Activated T-helper 1 cell treated with Interleukin-2 at 50 U/mL for 16 hours (primary cell): ENCODE measurements at places on chromosomes 2 and 18.

- no peak for DNase-seq
Observed at GRCh38 chr2:237872178-237872887, 12.9 kb downstream of the RAMP1 start.

DNA sequence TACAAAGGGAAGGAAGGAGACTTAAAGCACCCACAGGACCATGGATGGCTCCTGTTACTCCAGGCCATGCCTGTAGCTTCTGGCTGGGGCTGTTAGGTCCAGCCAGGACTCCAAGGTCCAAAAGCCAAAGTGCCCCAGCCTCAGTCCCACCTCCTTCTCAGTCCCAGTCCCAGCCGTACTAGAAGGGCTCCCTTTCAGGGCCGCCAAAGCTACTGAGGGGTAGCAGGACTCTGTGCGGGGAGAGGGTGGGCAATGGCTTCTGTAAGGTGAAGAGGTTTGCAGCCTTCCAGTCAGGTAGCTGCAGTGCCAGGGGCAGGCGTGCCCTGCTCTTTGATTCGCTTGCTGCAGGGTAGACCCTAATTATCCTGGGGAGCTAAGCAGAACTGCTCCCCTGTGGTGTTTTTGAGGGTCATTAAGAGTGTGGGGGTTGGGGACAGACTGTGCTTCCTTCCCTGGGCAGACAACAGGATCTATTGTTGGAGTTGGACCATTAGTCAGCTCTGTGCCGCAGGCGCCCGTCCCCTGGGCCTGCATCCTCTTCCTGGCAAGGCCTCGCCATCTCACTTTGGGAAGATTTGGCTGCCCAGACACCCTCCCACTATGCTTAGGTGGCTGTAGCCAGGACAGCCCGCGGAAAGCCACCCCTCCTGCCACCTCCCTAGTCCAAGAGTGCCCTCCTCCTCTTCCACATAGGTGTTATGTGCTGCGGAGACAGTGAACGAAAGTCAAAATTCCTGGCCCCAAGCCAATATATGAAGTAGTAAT lies 118.8 kb downstream of the ZBTB7C start:
- DNase-seq: no peak

- DNase-seq: no peak
Observed at GRCh38 chr2:45483997-45484396, 127.1 kb downstream of the SRBD1 start.

DNA sequence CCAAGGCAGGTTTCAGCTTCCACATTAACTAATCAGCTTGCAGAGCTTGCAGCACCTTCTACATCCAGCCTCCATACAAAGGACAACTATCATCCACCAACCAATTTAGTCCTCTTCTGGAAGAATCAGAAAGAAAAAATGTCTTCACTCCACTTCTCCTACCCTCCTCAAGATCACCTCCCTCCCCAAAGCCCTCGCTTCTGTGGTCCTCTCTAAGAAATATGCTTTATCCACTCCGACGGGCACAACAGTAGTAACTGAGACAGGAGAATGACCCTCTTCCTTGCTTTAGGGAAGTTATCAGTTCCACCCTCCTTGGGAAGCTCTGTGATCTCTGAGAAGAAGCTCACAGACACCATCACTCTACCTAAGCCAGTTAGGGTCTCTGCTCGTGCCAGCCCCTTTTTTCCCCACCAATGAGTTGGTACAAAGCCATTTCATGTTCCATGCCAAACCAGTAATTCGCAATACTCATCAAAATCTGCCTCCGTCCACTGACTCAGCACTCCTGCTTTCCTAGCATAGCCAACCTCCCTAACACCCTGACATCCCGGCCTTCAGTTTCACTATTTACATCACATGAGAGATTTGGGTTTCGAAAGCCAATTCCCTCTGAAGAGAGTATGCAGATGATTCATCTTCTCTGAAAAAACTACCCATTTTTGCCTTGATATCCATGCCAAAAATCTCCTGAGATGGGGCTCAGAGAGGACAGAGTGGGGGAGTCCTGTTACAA lies 114.1 kb upstream of the PKDCC start:
- DNase-seq: no peak

- DNase-seq: peak; percentile 7
Observed at GRCh38 chr2:71100195-71100964, 29.6 kb downstream of the MCEE start.

DNA sequence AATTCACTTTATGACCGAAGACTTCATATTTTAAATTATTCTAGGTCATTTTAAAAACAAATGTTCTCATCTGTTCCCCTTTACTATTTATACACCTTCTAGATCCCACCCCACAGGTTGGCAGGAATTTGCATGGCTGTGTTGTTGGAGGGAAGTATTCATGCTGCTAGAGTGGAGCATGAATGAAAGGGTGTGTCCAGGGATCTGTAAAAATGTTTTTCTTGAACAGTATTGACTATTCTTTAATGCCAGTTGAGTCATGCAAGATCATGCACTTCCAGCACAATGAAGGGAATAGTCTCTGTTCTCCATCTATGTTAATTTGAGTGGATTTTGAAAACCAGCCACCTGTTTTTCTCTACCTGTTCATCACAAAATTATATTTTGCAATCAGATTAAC lies 52.0 kb upstream of the COL3A1 start:
- no peak for DNase-seq

- DNase-seq: no peak
Observed at GRCh38 chr2:205571360-205571959, 110.8 kb upstream of the NRP2 start.

DNA sequence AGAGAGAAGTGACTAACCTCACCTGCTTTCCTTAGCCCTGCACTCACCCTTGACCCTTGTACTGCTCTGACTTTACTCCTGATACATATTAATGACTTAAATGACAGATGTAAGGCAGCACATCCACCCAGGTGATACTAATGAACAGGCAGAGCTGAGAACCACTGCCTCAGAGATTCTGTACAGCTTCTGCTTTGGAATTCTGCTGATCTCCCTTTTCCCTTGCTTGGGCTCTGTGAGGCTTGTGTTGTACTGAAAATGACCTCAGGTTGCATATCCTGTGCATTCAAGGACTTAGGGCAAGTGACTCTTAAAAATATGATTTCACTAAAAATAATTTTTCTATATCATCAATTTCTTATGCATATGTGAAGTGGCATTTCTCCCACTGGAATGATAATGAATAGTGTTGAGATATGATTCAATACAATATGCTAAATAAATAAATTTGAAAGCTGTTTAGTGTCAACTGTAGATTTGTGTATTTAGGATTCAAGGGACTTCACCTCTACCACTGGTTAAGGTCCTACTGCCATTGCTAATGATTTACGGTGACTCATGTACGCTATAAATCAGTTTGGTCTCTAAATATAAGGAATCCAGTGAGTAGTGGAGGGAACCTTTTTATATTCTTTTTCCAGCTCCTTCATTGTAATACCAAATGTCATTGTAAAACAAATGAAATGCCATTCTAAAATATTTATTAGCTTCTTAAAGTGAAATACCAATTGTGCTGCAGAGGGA lies 328.3 kb downstream of the SOCS6 start:
- no peak for DNase-seq

DNA sequence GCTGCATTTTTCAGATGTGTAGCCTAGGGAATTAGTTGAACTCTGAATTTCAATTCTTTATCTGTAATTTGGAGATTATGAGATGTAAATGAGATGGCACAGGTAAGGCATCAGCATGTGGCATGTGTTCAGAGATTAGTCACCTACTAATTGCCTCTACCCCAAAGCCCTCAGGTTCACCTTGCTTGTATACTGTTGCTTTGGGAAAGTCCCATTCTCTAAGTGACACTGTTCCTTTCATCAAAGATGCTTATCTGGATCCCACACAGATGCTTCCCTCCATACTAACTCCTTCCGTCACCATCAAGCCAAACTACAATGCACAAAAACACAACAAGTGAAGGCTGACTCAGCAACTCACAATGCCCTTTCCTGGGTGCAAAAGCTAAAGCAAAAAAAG lies 143.7 kb downstream of the LRATD1 start:
- no peak for DNase-seq

- DNase-seq: no peak
Observed at GRCh38 chr18:79572848-79573451, 106.7 kb upstream of the CTDP1 start.

DNA sequence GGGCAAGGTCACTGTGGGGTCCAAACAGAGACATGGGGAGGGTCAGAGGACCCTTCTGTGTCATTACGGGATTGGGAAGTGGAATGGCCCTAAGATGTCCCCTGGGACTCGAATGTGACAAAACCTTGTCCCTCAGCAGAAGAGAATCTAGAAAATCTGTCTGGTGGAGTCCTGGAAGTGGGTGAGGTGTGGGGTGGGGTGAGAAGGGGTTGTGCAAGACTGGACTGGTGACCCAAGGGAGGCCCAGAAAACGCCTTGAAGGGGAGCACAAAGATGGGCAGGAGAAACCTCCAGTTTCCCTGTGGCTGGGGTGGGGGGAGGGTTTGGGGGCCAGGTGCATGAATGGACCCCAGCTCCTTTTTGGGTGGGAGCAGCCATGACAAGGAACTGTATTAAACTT lies 79.6 kb downstream of the TCF7L1 start:
- DNase-seq: no peak

DNA sequence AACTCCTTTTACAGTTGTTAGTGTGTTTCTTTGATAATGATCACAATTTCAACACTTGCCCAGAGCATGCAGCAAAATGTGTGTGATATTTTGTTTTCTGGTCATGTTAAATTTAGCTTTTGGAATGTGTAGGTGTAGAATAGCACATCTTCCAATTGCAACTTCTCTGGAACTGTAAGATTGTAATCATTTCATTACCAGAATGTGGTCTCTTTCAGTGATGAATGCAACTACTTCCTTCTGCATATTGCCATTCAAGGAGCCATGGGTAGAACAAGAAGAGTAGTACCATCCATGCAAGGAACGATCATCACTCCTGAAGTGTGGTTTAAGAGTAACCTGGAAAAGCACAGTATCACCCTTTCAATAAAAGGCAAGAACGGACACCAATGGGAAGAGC lies 548.8 kb upstream of the ZNF804A start:
- no peak for DNase-seq

- DNase-seq: no peak
Observed at GRCh38 chr2:96161898-96162297, 16.7 kb upstream of the DUSP2 start.

GRCh38 chr2:26875065-26875634 lies 27.2 kb downstream of the DPYSL5 start:
- DNase-seq: no peak

DNA sequence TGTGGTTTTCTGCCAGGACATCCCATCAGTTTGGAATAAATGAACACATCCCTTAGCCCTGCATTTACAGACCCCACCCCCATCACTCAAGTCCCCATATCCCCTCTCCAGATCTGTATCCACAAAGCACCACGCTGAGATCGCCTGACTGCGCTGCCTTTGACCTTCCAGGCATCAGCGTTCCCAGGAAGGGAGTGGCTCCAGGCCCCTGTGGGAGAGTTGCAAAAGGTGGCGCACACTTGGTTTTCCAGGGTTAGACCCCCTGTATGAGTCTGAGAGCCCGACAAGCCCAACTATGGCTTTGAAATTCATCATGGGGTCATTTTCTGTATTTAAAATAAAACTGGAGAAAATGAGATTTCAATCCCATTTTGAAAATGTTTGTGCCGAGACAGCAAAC lies 137.0 kb upstream of the ZNF236 start:
- DNase-seq: no peak

DNA sequence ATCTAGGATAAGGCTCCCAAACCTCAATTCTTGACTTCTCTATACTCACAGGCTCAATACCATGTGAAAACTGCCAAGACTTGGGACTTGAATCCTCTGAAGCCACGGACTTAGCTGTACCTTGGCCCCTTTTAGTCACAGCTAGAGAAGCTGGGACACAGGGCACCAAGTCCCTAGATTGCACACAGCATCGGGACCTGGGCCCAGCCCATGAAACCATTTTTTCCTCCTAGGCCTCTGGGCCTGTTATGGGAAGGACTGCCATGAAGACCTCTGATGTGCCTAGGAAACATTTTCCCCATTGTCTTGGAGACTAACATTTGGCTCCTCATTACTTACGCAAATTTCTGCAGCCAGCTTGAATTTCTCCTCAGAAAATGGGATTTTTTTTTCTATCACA lies 1011.8 kb upstream of the DDX18 start:
- no peak for DNase-seq

GRCh38 chr18:13268158-13269012 lies 49.8 kb downstream of the LDLRAD4 start:
- DNase-seq: no peak

DNA sequence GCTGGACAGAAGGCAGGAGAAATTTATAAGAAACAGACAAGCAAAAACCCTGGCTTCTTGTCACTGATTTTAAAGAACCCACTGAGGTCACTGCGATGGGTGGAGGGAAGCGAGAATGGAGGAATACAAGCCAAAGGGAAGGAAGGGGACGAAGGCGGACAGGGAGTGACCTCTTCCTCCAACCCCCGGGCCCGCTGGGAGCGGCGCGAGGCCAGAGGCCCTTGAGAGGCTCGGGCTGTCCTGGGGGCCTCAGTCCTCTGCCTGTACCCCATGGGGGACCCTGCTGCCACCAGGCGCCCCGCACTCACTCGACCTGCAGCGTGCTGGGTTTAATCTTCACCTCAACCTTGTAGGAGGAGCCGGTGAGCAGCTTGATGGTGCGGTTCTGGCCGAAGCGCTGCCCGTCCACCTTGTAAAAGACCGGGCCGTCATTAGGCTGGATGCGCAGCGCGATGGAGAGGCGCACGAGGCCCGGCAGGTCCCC lies 793 bp downstream of the CNRIP1 start:
- DNase-seq: no peak
